ENCODE measurements at places on chromosomes 1 and 21.

DNA sequence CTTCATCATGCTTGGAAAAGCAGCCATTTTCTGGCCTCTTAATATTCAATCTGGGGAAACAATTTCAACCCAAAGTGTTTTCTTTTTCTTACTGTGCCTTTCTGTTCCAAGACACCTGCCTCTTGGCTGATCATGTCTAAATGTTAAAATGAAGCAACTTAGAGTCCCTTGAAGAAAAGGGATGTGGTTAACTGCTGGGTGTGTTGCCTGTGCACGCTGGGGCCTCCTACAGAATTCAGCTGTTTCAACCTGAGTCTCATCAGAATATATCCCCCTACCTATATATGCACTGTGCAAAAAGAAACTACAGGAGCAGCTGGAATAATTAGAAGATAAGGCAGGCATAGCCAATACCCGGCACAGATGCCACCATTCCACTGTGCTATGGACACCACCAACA lies 222.0 kb downstream of the OMA1 start:
- no peak for DNase-seq

- DNase-seq: no peak
Measured at GRCh38 chr21:44050276-44050675, 38.2 kb downstream of the TRAPPC10 start.

DNA sequence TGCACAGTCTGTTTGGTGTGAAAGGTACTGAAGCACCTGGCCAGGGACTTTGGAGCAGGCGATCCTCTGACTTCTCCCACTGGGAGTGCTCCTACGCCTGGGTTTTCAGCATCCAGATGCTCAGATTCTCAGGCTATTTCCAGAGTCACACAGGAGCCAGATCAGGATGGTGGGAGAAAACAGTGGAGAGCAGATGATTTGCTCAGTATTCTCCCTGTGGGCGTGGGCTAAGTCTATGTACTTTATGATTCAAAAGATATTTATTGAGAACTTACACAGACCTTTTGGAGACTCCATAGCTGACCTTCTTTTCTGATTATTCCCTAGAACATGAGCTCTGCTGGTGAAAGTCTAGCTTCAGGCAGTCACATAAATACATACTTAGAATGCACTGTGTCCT lies 134.6 kb downstream of the TENT5C start:
- DNase-seq: no peak

GRCh38 chr21:21230672-21231071 lies 232.5 kb downstream of the NCAM2 start:
- no peak for DNase-seq

DNA sequence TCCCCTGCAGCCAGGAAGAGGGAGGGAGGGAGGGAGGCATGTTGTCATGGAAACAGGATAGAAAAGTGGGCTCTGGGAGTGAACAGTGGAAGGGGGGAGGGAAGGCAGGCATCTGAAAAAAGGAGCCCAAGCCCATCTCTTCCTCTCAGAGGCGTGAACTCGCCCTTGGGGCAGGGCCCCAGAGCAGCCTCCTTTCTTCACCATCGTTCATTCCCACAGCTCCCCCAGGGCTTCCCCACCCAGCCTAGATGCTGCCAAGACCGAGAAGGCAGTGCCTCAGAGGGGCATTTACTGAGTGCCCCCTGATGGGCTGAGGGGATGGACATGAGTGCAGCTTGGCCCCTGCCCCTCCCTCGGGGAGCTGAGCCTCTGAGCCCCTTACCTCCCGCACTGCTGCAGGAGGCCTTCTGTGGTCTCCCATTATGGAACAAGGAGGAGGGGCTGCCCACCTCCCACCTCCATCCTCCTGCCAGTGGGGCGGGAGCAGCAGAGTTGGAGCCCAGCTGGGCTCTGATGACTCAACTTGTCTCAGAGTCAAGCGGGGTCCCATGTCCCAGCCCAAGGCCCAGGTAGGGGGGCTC lies 39.1 kb upstream of the KIF21B start:
- DNase-seq: no peak

GRCh38 chr1:97904534-97904933 lies 16.3 kb downstream of the DPYD start:
- DNase-seq: no peak

- no peak for DNase-seq
Measured at GRCh38 chr1:54716299-54717047, 812 bp downstream of the TTC4 start.

DNA sequence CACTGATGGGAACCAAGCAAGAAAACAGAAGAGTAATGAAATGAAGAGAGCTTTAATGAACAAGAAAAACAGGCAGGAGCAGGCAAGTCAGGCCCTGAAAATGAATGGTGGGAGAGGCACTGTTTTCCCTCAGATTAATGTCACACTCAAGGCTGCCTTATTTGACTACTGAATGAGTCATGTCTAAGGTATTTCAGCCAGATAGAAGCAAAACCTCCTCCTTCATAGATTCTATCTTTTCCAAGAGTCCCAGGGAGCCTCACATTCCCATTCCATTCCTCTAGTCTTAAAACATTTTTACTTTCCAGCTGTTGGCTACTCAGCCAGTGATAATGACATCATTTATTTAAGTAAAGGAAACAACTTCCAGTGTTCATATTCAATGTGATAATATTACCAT lies 228.4 kb upstream of the NRIP1 start:
- no peak for DNase-seq

- no peak for DNase-seq
Measured at GRCh38 chr1:153573351-153573750, 7.7 kb upstream of the S100A2 start.

GRCh38 chr1:240173836-240174235 lies 82.2 kb downstream of the FMN2 start:
- no peak for DNase-seq

DNA sequence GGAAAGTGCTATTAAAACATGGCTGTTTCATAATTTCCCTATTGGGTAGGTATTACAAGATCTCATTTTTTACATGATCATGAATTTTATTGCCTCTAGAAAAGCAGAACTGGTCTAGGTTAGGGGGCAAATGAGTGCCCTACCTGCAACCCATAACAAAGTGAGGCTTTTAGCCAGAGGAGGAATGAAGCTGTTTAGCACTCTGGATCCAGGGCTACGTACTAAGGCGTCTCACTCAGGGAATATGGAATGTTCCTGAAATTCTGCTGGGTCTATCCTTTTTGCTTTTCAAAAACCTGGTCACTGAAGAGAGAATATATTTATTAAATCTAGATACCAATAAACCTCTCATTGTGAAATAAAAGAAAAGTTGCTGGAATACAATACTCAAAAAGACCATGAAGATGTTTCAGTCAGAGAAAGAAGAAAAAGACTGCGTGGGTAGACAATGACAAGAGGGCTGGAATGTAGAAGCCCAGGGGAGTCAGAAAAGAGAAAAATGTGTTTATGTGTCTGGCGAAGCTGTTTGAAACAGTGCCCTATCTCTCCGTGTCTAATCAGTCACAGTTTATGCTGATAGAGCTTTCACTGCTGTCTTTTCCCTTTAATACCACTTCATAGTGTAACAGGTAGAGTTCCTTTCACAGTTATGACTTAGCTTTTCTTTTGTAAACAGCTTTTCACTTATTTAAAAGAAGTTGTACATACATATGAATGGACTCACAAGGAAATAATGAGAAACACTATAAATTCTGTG lies 25.0 kb upstream of the SYDE2 start:
- no peak for DNase-seq

- DNase-seq: no peak
Measured at GRCh38 chr1:22536506-22536905, 26.8 kb upstream of the EPHA8 start.

- no peak for DNase-seq
Measured at GRCh38 chr21:26967062-26967913, at the start of gene ADAMTS5. ADAMTS5 (minus strand) TSS chr21:26967088; CDS start chr21:26966391, 697 bp downstream.

- DNase-seq: no peak
Measured at GRCh38 chr1:96730574-96731298, 9.2 kb downstream of the PTBP2 start.

DNA sequence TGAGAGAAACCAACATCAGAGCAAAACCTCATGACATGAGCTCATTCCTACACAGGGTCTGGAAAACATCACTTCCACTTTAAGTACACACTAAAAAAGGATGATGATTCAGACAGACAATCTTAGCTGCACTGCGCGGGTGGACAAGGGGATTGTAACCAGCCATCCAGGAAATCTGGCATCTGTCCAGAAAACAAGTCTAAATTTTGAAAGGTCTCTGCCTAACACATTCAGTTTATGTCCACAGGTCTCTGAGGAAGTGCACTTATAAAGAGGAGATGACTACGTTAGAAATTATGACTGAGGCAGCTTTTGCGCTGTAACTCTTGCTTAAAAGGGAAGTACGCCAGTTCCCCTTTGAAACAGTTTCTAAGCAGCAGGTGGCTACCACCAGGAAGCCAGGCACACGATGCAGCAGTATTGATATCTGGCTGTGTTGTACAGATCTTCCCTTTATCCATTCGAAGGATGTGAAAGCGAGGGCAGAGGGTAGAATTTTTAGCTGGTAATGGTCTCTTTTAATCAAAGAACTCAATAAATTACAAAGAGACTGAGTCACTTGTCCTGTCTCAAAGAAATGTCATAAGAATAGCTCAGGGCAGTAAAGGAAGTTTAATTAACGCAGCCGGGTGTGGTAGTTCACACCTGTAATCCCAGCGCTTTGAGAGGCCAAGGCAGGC lies 128.0 kb downstream of the SETD4 start:
- DNase-seq: no peak

DNA sequence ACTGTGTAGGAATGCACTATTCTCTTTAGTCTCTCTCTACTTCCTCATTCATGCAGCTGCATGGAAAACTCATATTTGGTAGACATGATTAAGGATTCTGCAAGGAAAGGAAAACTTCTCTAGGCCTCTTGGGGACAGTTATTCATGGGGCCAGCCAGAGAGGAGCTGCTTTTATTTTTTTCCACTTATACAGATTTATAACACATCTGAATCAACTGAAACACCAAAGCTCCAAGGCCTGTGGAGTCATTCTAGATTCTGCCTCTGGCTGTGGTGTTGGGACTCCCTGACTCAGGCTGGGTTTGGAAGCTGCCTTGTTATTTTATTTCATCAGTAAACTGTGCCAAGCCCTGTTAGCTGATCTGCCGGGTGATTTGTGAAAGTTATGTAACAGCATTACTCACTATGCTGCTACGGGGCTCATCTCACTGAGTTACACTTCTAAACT lies 83.9 kb upstream of the EDEM3 start:
- DNase-seq: no peak
